ENCODE measurements at places on chromosomes 1 and 21. TPM values are rescaled to one million over a fixed set of nuclear protein-coding genes. Genes with fewer than 3 reads are reported as not detected.

FHAD1 gene
- 8.5 TPM for total RNA-seq

SLC50A1 gene
- 46.6 TPM for total RNA-seq

CHIA gene
- total RNA-seq = 2.6 TPM

KHDC4 gene
- total RNA-seq = 38.2 TPM

DYRK3 gene
- 11.8 TPM for total RNA-seq

ANKRD45 gene
- 1.7 TPM for total RNA-seq

NPHP4 gene
- total RNA-seq = 13.4 TPM

TAL1 gene
- 9.7 TPM for total RNA-seq

GUCA2A gene
- not detected for total RNA-seq

CCDC185 gene
- not detected for total RNA-seq

LRRC71 gene
- 3.5 TPM for total RNA-seq

SLC1A7 gene
- total RNA-seq = 1.2 TPM

SPRR4 gene
- not detected for total RNA-seq

AJAP1 gene
- total RNA-seq = 0.79 TPM

HSF2BP gene
- 0.29 TPM for total RNA-seq

SLC45A1 gene
- total RNA-seq = 1.4 TPM

LCE1D gene
- total RNA-seq = not detected

EEIG2 gene
- 16.4 TPM for total RNA-seq

FCRL2 gene
- 0.99 TPM for total RNA-seq

CYP4X1 gene
- 5.2 TPM for total RNA-seq

BCAN gene
- 0.35 TPM for total RNA-seq

TTLL10 gene
- 0.17 TPM for total RNA-seq

HEYL gene
- total RNA-seq = 16.0 TPM

MX2 gene
- 11.9 TPM for total RNA-seq

EPHA8 gene
- total RNA-seq = not detected

DYNLT4 gene
- 1.6 TPM for total RNA-seq

FAM131C gene
- total RNA-seq = not detected

DNM3 gene
- total RNA-seq = 7.7 TPM

ADGRB2 gene
- total RNA-seq = 6.4 TPM

TRIM46 gene
- total RNA-seq = 0.45 TPM

NTNG1 gene
- 5.7 TPM for total RNA-seq

TNFRSF1B gene
- total RNA-seq = 109 TPM

ABCG1 gene
- 53.8 TPM for total RNA-seq

DIO1 gene
- not detected for total RNA-seq

SPATA17 gene
- total RNA-seq = 1.8 TPM

ALX3 gene
- not detected for total RNA-seq

OR2L3 gene
- not detected for total RNA-seq

ZNF644 gene
- 53.5 TPM for total RNA-seq

ATP6V1G3 gene
- not detected for total RNA-seq

Data from left lung (tissue), 14 donors.